ENCODE measurements at places on chromosomes 7 and 10.

DNA sequence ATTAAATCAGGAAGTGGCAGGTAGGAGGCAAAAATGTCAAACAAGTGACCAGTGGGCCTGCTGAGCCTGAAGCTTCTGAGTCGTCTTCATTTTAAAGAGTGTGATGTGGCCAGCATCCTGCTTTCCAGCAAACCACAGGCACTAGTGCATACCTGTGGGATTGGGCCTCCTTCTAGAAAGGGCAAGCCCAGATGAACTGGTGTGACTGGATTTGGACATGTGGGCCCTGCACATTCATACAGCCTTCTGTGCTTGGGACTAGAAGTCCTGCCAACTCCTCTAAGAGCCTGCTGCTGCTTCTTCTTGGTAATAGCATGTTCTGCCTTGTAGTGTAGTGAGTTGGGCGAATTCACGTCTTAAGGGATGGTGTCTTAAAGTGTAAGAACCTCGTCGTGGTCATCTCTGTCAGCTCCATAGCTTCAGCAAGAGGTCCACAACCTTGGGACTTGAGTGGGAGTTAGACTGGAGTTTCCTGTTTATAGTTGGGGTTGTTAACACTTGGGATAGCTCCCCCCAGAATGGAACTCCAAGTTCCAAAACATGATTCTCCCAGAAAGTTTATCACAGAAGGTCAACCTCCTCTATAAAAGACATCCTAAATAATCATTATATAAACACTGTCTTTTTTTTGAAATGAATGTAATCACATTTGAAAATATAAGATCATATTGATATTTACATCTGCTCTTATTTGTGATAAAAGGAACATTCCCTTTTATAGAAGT lies 11.2 kb downstream of the BMPER start:
- DNase-seq = no peak

DNA sequence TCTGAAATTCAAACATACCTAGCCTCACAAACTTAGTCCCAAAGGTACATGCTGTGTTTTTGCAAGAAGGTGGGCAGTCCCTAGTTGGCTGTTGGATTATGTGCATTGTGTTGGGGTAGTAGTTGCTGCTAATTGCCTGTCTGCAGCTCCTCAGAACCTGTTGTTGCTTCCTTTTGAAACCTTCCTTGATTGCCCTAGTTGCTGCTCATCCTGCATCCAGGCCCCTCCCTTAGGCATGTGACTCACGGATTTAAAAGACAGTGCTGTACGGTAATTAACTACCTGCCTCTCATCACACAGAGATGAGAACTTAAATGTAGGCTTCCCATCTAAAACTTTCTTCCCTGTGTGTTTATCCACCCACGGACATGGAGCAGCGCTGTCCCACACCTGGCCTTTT lies 67.7 kb downstream of the BMPR1A start:
- no peak for DNase-seq

GRCh38 chr7:70044064-70044463 lies 445.8 kb downstream of the AUTS2 start:
- no peak for DNase-seq

GRCh38 chr10:128130051-128130450 lies 3.8 kb upstream of the MKI67 start:
- peak; percentile 31 for DNase-seq

DNA sequence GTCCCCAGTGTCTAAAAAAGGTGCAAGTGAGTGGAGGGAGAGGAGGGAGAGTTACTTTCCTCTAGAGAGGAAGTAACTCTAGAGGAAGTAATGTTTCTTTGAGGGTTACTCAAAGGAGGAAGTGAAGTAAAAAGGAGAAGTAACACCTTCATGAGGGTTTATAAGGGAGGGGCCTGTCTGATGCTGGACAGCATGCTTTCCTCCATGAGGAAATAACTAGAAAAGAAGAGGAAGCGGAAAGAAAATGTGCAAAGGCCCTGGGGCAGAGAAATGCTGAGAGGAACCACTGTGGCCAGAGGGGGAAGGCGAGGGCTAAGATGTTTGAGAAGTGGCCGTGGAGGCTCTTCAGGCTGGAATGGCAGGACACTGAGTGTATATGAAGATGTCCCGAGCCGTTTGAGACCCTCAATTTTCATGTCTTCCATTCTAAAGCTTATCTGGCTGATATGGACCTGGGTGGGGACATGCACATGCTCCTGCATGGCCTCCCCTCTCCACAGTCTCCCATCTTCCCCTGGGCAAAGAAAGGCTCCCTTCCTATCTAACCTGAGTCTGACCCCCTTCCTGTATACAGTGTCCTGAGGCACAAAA lies 3.4 kb upstream of the SLC18A2 start:
- DNase-seq = no peak

DNA sequence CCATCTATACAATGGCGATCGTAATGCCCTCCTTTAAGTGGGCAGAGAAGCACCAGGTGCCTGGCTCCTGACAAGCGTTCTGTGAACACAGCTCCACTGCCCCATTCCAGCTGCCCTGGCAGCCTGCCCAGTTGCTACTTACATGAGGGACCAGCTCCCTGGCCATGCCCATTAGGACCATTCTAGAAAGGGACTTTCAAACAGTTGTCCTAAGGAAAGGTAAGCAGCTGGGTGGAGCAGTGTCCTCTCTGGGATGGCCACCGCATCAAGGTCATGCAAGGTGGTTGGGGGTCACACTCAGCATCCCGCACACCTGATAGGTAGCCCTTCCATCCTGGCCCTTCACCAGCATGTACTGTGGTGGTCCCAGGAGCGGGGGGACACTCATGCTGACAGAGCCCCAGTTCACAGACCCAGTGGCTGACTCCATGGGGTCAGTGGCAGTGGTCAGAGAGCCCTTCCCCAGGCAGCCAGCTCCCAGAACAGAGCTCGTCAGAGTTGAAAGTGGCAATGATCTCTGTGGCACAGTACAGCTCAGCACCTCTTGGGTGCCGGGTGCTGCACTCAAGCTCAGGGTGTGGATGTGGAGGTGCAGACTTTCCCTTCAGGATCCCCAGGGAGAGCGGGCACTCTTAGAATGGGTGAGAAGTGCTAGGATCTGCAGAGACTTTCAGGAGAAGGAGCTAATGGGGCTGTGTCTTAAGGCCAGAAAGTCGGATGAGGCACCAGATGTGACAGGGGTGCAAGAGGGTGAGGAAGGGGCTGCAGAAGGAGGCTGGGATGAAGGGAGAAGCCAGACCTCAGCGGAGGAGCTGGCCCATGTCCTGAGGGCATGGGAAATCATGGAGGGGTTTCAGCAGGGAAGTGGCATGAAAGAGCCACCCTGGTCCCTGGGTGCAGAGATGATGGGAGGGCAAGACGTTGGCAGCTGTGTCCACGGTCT lies 10.9 kb downstream of the MMRN2 start:
- DNase-seq = no peak

GRCh38 chr10:132434405-132435005 lies 37.5 kb downstream of the PWWP2B start:
- DNase-seq = no peak

DNA sequence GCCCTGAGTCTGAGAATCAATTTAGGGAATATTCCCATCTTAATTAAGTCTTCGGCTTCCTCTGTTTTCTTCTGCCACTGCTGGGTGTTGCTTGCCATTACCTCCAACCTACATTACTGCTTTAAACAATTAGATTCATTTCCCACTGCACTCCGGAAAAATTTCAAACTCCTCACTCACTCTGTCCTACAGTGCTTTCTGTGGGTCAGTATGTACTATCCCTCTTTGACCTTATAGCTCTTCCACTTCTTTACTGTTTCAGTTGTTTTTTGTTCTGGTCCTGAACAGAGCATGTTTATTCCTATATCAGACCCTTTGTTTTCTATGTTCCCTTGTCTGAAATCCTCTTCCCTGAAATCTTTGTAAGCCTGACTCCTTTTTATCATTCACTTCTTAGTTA lies 160.6 kb downstream of the MAGI2 start:
- DNase-seq = no peak

GRCh38 chr10:84288151-84288550 lies 40.2 kb upstream of the CCSER2 start:
- DNase-seq = no peak

DNA sequence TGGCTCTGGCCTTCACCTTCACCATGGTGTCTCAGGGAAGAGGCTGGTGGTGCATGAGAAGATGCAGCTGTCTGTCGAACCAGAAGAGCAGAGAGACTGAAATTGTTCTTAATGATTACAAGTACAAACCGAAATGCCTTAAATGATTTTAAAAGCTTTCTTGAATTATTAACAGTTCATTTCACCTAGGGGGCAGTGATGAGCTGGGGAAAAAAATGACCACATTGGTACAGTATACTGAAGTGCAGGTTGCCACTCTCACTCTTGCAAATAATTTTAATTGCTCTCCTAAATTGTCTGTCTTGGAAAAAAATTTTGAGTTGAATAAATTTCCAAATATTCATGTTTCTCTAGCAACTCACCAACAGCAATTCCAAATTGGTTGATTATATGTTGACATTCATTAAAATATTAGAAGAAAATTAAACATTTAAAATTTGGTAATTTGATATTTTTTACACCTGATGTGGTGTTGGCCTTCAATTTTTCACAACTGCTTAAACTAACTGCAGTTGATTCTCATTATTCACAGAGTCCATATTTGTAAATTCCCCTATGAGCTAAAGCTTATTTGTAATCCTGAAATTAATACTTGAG lies 692.6 kb downstream of the ZWINT start:
- no peak for DNase-seq

- no peak for DNase-seq
Measured at GRCh38 chr7:1150400-1151002, 9.5 kb downstream of the ZFAND2A start.

DNA sequence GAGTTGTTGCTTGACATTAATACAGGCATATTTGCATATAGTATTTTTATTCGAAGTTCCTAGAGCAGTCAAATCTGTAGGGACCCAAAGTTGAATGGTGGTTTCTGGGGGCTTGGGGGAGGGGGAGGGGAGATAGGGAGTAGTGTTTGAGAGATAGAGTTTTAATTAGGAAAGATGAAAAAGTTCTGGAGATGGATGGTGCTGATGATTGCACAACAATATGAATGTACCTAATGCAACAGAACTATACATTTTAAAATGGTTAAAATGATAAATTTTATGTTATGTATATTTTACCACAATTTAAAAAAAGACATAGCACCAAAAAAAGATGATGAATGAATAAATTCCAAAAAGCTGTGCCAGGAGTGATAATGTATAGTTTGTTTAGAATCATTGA lies 41.8 kb downstream of the STK31 start:
- no peak for DNase-seq

DNA sequence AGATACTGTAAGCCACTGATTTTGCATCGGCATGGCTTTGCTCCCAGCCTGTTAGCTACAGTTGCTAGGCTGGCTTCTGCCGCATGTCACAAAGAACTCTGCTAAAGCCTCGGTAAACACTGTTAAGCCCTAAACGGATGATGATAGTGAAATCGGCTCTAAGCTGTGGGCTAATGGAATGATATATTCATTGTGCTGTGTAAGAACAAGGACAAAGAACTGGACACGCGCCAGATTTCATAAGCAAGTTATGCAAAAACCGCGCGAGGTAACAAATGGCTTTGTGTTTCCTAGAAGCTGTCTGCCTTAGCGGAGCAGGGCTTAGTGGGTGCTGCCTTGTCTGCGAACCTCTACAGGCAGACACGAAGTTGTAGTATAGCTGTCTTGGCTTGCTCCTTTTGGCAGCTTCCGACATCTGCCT lies 331.3 kb upstream of the COBL start:
- no peak for DNase-seq

DNA sequence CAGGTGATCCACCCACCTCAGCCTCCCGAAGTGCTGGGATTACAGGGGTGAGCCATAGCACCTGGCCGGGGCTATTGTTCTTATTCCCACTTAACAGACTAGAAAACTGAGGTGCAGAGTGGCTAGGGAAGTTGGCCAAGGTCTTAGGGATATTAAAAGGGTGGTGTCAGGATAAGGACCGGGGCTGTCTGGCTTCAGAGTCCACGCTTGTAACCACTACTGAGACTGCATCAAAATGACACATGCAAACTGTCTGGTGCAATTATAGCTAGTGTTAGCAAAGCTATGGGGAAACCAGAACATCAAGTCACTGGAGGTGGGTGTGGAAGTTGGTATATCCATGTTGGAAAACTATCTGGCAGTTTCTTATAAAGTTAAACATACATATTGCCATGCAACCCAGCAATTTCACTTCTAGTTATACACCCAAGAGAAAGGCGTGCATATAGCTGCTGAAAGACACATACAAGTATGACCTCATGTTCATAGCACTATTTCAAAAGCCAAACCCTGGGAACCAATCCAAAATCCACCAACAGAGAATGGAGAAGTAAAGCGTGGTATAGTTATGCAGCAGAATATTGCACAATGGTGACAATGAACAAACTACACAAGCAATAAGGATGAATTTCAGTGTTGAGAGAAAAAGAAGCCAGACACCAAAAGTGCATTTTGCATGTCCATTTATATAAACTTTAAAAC lies 33.9 kb upstream of the EEPD1 start:
- peak; percentile 86 for DNase-seq

GRCh38 chr7:100372256-100372655 lies 1.0 kb upstream of the PILRA start:
- peak; percentile 26 for DNase-seq

- DNase-seq = peak; percentile 37
Measured at GRCh38 chr10:116101616-116102315, 171.2 kb downstream of the GFRA1 start.

DNA sequence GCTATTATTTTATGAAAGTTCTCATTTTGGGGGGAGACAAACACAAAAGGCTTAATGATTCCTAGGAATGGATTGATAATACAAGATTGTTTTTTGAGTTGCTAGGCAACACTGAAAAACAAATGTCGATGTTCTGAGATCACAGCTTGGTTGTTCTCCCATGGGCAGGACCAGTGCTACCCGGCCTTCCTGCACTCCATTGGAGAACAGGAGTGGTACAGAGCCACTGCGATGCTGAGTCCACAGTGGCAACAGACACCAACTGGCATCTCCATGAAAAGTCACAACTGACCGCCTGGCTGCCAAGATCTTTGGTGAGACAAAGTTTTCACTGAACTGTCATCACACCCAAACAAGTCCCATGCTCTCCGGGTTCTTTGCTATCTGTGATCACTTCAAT lies 68.9 kb upstream of the NMT2 start:
- DNase-seq = peak; percentile 77

DNA sequence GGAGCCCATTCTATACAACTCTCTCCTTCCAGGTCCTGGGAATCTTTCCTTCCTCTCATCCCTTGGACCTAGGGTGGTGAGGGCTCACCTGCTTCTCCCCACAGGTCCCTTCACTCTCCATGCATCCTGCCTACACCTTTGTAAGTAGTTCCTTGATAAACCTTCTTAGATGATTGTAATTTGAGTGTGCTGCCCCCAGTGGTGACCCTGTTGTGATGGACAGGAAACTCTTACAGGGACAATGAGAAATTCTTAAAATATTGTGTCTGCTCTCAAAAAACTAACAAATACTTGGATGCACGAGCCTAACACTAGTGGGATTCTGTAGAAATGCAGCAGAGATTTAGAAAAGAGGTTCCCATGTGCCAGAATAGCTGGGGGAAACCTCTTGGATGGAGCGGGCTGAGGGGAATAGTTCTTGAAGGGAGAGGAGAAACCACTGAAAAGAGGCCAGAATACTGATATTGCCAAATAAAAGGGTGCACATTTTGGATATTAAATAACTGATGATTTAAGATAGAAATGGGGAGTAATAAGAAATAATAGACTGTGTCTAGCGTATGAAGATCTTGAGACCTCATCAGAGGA lies 6.7 kb upstream of the PAXIP1 start:
- no peak for DNase-seq

Data from AG08395 (cell line).